ENCODE measurements at places on chromosomes 7 and 10. TPM values are rescaled to one million over a fixed set of nuclear protein-coding genes. Genes with fewer than 3 reads are reported as not detected.
A peak's percentile ranks its signal among the peaks of the same experiment; 100 is the strongest.

Gene CD36
- 1.3 TPM for total RNA-seq

Gene GPR15LG
- total RNA-seq: not detected

Gene TMEM176B
- not detected for total RNA-seq

Gene FKBP6
- not detected for total RNA-seq

Gene NSUN5
- 15.3 TPM for total RNA-seq

Gene PNLIP
- total RNA-seq: not detected

Gene FXYD4
- not detected for total RNA-seq

Gene ABCA13
- total RNA-seq: 0.11 TPM

DNA sequence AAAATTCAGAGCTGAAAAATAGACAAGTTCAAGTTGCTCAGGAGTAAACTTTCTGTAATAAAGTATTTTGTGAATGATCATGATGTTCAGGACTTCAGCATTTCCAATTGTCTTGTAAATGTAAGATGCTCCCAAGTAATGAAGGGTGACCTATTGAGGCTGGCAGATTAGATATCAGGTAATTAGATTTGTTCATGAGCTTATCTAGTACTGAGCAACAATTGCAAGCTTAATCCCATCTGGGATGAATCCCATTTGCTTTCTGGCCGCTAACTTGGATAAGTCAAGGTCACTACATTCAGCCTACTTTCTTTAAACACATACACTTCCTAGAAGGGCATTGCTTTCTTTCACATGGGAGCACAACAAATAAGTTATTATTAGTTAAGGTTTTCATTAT lies 82.4 kb upstream of the ITGB1 start:
- DNase-seq: no peak
- no peaks in the 10 kb centered on the region for H3K36me3 ChIP-seq
- no peaks in the 10 kb centered on the region for H3K4me1 ChIP-seq
- H3K27me3 ChIP-seq: no peaks in the 10 kb centered on the region

DNA sequence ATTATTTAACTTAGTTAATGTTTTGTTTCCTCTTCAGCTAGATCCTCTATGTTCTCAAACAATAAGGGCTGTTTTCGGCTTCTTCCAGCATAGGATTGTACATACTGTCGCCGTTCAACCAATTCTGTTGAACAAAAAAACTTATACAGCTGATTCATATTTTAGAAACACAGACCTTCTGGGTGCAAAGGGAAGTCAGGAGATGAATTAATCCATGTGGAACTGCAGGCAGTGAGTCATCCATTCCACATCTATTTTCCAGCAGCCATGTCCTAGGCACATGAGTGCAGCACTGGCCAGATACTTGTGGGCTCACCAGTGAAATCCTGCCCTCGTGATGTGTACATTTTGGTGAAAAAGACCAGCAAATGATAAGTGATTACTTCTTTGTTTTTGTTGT lies 163.2 kb downstream of the JAZF1 start:
- no peaks in the 10 kb centered on the region for H3K36me3 ChIP-seq
- no peak overlapping the region for H3K27ac ChIP-seq
- DNase-seq: peak; percentile 58
- peaks cover 33% of the 10 kb centered on the region for H3K4me1 ChIP-seq
- no peak overlapping the region for H3K4me3 ChIP-seq

DNA sequence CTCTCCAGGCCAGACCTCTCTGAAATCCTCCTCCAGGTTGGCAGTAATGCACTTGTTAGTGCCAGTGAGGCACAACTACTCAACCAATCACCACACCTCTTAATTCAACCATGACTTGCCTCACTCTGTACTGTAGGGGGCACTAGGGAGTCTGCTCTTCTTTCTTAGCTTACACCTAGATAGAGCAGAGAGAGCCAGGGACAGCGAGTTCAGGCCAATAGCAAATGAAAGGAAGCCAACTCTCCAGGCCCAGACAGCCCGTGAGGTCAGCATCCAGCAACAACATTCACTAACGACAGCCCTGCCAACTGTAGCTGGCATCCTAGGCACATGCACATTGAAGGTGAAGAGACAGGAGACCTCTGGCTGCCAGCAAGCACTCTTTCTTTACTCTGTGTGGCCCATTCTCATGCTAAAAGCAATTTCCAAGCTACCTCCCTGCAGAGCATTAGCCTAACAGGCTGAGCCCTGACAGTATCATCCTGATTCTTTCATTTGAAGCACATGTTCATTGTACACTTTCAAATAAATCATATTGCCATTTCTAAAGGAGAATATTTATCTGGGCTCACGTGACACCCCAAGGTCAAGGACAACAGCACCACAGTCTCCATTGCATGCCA lies 136.3 kb downstream of the DPY19L1 start:
- no peaks in the 10 kb centered on the region for H3K4me1 ChIP-seq
- H3K27me3 ChIP-seq: peaks cover 5% of the 10 kb centered on the region
- no peaks in the 10 kb centered on the region for H3K36me3 ChIP-seq
- no peak overlapping the region for H3K4me3 ChIP-seq

GRCh38 chr7:108330227-108330626 lies 126.0 kb downstream of the NRCAM start:
- H3K36me3 ChIP-seq: no peaks in the 10 kb centered on the region
- no peak for DNase-seq
- H3K4me3 ChIP-seq: no peak overlapping the region
- no peaks in the 10 kb centered on the region for H3K4me1 ChIP-seq
- no peaks in the 10 kb centered on the region for H3K27me3 ChIP-seq

DNA sequence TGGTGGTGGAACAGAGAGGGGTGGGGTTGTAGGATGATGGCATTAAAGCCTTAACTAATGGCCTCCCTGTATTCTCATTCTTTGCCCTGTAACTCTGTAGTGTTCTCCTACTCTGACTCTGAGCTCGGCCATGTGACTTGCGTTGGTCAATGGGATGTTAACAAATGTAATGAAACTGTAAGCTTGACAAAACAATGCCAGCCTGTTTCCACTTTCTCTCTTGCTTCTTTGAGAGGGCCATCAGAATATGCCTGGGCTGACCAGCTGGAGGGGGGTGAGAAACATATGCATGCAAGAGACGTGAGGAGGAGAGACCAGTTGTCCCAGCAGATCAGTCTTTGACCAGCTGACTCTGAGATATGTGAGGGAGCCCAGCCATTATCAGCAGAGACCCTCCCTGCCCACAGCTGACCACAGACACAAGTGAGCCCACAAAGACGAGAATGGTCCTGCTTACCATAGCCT lies 100.6 kb downstream of the ICA1 start:
- H3K36me3 ChIP-seq: no peaks in the 10 kb centered on the region
- no peaks in the 10 kb centered on the region for H3K27me3 ChIP-seq
- no peaks in the 10 kb centered on the region for H3K4me1 ChIP-seq
- no peak for DNase-seq
- H3K27ac ChIP-seq: no peak overlapping the region
- H3K4me3 ChIP-seq: no peak overlapping the region

- DNase-seq: peak; percentile 86
- H3K4me3 ChIP-seq: no peak overlapping the region
- H3K36me3 ChIP-seq: no peaks in the 10 kb centered on the region
- peaks cover 84% of the 10 kb centered on the region for H3K27me3 ChIP-seq
Measured at GRCh38 chr10:49407552-49408137, 11.8 kb upstream of the DRGX start.

- peaks cover 3% of the 10 kb centered on the region for H3K4me1 ChIP-seq
- H3K27ac ChIP-seq: no peak overlapping the region
- H3K27me3 ChIP-seq: no peaks in the 10 kb centered on the region
- peak overlapping the region; percentile 82 for H3K4me3 ChIP-seq
- no peaks in the 10 kb centered on the region for H3K36me3 ChIP-seq
Measured at GRCh38 chr7:148982654-148983199, 45.6 kb downstream of the PDIA4 start.

DNA sequence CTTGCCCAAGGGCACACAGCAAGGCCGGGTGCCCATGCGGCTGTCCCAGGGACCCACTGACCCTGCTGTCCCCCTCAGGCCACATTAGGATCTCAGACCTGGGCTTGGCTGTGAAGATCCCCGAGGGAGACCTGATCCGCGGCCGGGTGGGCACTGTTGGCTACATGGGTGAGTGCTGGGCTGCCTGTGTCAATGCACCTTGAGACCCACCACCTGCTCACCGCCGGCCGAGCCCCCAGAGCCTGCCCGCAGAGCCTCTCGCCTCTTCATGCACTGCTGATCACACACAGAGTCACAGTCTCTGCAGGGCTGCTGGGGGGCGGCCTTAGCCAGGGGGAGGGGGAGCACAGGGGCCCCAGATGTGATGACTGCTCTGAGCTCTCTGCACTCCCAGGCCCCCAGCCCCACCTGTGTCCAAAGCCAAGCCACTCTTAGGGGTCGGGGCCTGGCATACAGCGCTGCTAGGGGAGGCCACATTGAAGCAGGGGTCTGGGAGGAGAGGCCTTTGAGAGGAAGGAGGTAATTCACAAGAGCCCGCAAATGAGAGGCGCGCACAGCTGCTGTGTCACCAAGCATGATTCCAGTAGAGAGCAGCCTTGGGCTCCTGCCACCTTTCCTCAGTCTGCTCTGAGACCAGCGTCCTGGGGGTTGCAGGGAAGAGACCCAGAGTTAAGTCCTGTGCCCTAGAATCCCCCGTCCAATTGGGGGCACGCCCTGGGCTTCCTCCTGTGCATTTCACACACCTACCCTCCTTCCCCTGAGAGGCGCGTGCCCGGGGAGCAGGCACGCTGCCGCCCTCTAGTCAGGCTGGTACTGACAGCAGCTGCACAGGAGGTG lies 100.4 kb downstream of the RGS10 start:
- H3K27me3 ChIP-seq: no peaks in the 10 kb centered on the region
- H3K4me3 ChIP-seq: no peak overlapping the region
- H3K36me3 ChIP-seq: no peaks in the 10 kb centered on the region
- H3K27ac ChIP-seq: peak overlapping the region; percentile 55
- DNase-seq: no peak

DNA sequence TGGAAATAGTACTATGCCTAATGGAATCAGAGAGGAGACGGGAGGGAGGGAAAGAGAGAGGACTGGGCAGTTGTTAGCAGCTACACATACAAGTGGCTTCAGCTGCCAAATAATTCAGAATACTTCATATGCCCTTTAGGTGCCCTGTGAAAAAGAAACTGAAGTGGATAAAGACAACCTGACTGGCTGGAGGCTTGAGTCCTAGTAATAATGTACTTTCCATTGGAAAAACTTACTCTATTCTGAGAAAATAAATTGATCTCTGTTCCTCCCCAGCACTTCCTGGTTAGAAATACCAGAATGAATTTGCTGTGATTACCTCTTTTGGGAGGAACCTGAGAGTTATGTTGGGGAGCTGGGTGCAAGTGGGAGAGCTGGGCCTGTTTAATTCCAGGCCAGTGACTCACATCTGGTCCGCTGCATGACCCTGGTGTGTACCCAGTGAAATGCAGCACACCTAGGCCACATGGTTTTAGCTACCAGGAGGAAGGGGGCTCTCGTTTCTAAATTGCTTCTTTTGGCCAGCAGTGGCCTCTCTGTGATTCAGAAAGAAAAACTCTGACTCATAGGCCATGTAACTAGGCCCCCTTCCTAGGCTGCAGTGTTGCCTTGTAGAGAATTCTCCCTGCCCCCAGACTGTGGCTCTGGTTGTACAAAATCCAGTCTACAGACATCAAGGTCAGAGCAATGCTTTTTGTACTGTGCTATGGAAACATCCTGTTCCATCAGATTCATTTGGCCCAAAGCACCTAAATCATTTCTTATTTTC lies 6.5 kb downstream of the AGFG2 start:
- H3K4me1 ChIP-seq: peaks cover 29% of the 10 kb centered on the region
- DNase-seq: peak; percentile 90
- H3K27me3 ChIP-seq: no peaks in the 10 kb centered on the region

DNA sequence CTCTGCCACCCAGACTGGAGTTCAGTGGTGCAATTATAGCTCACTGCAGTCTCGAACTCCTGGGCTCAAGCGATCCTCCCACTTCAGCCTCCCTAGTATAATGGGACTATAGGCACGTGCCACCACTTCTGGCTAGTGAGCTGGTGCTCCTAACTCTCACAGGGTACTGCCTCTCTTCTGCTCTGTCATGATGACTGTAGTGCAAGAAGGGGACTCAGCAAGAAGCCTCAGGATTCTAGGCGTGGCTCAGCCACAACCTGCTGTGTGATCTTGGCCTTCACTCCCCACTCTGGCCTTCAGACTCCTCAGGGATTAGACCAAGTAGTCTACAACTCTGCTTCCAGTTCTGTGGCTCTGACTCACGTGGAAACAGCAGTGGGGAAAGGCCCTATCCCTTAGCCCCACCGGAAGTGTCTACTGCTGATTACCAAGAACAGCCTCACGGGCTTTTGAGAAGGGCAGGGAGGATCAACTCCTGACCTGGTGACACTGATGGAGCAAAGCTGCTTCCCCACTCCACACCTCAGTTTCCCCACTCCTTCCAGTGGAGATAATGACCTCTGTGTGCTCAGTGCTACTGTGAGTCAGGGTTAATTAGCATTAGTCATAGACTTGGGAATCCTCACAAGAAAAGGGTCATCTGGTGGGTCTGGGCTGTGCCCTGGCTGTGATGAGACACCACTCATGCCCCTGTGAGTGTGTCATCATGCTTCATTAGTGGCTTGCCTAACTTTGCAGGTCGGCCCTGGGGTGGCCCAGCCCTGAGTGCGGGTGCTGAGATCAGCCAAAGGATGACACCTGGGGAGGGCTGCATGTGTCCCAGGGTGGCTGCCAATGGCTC lies 41.1 kb downstream of the ZC3HC1 start:
- H3K27ac ChIP-seq: peak overlapping the region; percentile 93
- no peak overlapping the region for H3K4me3 ChIP-seq
- DNase-seq: peak; percentile 97
- peaks cover 12% of the 10 kb centered on the region for H3K4me1 ChIP-seq
- no peaks in the 10 kb centered on the region for H3K36me3 ChIP-seq

DNA sequence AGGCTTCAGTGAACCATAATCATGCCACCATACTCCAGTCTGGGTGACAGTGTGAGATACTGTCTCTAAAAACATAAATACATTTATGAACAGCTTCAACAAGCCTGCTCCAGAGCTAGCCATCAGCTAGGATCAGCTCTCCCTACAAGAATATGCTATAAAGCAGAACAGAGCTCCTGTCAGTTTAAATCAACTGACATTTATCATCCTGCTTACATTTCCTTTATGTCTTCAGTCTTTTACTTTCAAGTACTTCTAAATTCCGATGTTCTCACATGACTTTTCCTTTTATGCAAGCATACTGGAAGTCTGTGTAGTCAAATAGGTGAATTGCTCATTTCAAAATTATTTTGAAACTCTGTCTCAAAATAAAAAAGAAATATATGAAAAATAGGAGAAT lies 64.6 kb downstream of the COA1 start:
- peaks cover 39% of the 10 kb centered on the region for H3K4me1 ChIP-seq
- H3K36me3 ChIP-seq: no peaks in the 10 kb centered on the region
- no peak overlapping the region for H3K27ac ChIP-seq
- DNase-seq: no peak
- no peak overlapping the region for H3K4me3 ChIP-seq

GRCh38 chr7:5567790-5568189 lies 144.2 kb upstream of the TNRC18 start:
- no peaks in the 10 kb centered on the region for H3K4me1 ChIP-seq
- H3K27me3 ChIP-seq: no peaks in the 10 kb centered on the region
- no peak overlapping the region for H3K4me3 ChIP-seq
- DNase-seq: no peak
- H3K27ac ChIP-seq: no peak overlapping the region

- no peaks in the 10 kb centered on the region for H3K4me1 ChIP-seq
- no peak overlapping the region for H3K4me3 ChIP-seq
- peak; percentile 25 for DNase-seq
Measured at GRCh38 chr7:43834463-43835251, 34.7 kb downstream of the MRPS24 start.

- H3K27ac ChIP-seq: no peak overlapping the region
- H3K4me1 ChIP-seq: no peaks in the 10 kb centered on the region
- H3K4me3 ChIP-seq: no peak overlapping the region
Measured at GRCh38 chr7:37211097-37211880, 237.4 kb downstream of the ELMO1 start.

GRCh38 chr10:82084904-82085303 lies 209.9 kb downstream of the NRG3 start:
- H3K27me3 ChIP-seq: no peaks in the 10 kb centered on the region
- no peaks in the 10 kb centered on the region for H3K36me3 ChIP-seq
- H3K27ac ChIP-seq: no peak overlapping the region
- H3K4me1 ChIP-seq: no peaks in the 10 kb centered on the region
- no peak for DNase-seq
- H3K4me3 ChIP-seq: no peak overlapping the region
